ENCODE measurements at places on chromosomes 6 and 20. TPM values are rescaled to one million over a fixed set of nuclear protein-coding genes. Genes with fewer than 3 reads are reported as not detected.

The GRM1 gene
- polyA plus RNA-seq = 0.13 TPM

The SRSF12 gene
- polyA plus RNA-seq = 2.9 TPM

The ZBTB46 gene
- polyA plus RNA-seq = 14.7 TPM

The UST gene
- polyA plus RNA-seq = 12.8 TPM

The METTL24 gene
- polyA plus RNA-seq = 0.69 TPM

The HDGFL1 gene
- 0.10 TPM for polyA plus RNA-seq

The SYCP2L gene
- polyA plus RNA-seq = 3.5 TPM

The C6orf132 gene
- 0.46 TPM for polyA plus RNA-seq

The LY6G6C gene
- polyA plus RNA-seq = 0.33 TPM

The GPX5 gene
- not detected for polyA plus RNA-seq

DNA sequence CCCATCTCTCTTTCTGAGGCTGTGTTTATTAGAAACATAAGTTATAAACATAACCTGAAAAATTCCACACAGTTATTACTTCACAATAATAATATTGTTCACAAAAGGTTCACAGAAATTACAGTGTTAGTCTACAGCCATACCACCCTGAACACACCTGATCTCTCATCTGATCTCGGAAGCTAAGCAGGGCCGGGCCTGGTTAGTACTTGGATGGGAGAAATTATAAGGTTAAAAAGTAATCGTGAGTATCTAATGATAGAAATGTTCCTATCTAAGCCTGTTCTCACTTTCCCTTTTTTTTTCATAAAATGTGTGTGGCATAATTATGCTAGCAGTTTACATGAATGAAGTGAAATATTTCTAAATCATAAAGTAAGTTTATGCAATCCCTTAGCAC is 647.8 kb downstream of the TBC1D32 start:
- DNase-seq = no peak

DNA sequence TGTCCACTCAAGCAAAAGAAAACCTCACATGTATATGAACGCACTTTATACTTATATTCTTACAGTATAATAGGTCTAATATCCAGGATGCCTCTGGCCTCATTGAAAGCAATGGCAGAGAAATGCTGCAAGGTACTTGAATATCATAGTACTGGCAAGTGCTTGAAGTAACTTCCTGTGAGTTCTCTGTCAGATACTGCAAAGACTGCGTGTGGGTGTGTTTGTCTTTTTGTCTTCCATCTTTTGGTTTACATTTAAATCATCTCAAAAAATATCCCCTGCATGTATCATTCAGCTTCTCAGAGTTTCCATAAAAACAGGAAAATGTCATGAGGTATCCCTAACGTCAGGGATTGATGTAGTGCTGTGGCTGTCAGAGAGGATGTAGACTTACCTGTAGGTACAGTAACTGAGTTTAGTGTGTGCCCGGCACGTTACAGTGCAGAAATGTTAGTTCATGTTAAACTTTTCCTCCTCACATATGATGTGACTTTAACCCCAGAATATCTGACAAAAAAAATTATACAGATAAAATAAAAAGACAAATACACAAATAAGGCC is 184.3 kb downstream of the DST start:
- no peak for DNase-seq

GRCh38 chr6:94478133-94479005 is 1059.0 kb upstream of the EPHA7 start:
- DNase-seq = no peak

- DNase-seq = no peak
These were observed 39.3 kb downstream of the DACT2 start for GRCh38 chr6:168280020-168280898.

DNA sequence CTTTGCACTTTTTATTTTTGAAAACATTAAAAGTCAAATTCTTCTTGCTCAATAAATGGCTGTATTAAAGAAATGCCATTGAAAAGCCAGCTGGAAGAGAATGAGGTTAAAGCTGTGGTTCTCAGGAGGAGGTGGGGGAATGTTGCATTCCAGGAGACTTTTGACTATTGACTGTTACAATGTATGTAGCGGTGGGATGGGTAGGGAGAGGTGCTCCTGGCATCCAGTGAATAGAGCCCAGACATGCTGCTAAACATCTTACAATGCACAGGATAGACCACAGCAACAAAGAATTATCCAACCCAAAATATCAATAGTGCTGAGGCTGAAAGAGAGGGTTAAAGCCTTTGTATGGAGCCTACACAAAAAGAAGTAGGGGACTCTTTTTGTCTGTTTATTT is 295.9 kb downstream of the NKAIN2 start:
- DNase-seq = no peak

- DNase-seq = peak; percentile 1
These were observed 520.6 kb downstream of the HDGFL1 start for GRCh38 chr6:23089981-23090380.

DNA sequence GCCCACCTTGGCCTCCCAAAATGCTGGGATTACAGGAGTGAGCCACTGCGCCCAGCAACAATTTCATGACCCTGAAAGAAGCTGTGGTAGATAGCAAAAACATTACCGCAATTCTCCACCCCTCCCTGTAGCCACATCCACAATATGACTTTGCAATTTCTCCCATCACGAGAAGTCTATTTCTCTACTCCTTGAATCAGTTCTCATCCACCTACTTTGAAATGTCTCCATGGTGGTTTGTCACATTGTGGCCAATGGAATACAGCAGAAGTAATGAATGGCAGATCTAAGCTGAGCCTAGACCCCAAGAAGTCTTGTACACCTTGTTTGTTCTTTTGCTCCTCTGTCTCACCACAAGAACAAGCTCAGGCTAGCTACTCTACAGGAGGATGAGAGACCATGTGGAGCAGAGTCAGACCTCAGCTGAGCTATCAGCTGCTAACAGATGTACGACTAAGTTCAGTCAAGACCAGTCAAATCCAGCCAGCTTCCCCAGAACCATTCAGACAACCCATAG is 6.3 kb downstream of the OXT start:
- DNase-seq = no peak

DNA sequence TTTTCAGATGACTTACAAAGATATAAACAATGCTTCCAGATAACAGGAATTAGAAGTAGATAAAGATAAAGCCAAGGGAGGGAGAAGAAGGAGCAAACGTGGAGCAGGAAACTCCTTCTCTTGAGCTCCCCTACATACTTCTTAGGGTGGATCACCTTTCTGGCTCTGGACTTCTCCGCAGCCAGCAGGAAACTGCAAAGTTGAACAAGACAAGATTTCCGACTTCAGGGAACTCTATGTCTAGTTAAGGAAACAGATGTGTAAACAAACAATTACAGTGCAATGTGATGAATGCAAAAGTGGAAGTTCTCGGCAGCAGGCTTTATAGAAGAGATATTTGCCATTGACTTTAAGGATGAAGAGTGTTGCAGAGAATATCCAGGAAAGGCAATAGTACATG is 134.0 kb upstream of the MARCKS start:
- DNase-seq = peak; percentile 30

DNA sequence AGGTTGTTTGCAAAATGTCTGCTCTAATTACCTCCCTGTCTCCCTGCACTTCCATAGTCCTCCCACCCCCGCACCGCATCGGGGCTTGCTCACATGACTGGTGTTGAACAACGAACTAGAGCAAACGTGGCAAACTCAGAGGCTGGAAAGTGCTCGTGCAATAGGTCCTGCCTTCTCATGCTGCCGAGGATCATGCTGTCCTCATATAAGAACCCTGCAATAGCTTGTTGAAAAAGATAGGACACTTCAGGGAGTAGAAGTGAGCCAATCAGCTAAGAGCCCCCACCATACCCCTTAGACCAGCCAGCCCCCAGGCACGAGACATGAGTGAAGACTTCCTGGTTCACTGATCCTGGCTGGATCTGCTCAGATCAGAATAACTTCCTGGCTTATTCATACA is 219.2 kb downstream of the C6orf118 start:
- no peak for DNase-seq

DNA sequence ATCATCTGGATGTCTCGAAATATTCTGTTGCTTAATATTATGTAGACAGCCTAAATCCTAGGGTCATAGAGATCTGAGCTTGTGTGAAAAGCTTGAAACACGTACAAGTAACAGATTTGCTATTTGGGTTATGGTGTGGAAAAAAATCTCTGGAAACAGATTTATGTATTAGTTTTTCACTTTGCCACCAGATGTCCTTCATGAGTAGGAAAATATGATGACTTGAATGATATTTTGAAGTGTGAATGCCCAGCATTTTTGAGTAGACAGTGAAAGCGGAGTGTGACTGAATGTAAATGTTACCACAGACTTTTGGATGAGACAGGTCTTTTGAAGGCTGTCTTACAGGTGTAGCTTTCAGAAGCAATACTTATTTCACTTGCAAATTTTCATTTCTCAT is 4.2 kb upstream of the BMP6 start:
- DNase-seq = no peak

DNA sequence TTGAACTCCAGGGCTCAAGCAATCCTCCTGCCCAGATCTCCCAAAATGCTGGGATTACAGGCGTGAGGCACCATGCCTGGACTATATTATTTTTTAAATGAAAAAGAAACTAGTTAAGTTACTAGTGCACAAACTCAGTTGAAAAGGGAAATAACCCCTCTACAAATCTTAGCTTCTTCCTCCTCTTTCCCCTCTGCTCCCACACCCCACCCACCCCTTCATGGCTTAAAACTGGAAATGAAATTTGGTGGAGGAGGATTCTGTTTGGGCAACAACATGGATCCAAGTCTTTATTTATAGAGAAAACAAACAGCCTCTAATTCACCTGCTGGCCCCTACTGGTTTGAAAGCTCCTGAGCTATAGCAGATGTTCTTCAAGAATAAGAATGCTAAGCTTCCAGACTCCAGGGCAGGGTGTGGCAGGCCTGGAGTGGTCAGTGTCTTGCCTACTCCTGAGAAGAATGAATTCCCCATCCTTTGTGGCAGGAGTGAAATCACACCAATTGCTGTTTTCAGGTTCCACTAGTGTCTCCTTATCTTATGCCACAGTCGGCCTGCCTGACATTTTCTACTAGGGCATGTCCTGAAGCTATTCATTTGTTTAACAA is 73.5 kb downstream of the ZFP64 start:
- no peak for DNase-seq

DNA sequence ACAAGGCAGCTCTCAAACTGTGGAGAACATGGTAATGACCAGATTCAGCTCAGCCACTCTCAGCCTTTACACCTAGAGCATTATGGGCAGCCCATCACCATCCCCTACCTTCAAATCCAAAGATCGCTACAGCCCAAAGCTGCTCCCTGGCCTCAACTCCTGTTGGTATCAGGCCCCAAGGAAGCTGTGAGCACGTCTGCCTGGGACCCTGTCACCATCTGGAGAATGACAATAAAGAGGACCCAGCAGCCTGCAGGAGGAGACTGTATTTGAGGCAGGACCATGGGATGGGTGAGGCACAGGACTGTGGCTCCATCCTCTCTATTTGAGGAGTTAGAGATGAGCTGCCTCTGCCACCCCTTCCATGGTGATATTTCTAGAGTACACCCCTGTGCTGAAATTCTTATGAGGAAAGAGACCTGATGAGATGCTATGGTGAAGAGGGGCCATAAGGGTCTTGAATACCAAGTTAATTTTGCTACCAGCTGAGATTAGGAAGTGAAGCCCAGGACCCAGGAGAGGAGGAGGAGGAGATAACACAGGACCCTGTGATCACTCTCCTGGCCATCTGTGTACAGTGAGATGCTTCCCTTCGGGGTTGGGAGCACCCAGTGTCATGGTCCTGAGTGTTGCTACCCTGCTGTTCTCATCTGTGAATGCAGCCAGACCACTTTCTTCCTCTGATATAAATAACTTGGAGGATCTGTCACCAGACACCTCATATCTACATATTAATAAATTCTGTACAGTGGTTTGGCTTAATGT is 19.6 kb upstream of the MICB start:
- no peak for DNase-seq

- DNase-seq = no peak
These were observed 48.4 kb downstream of the IYD start for GRCh38 chr6:150417250-150417649.

- peak; percentile 75 for DNase-seq
These were observed 27.8 kb downstream of the TNXB start for GRCh38 chr6:32081168-32081990.

- no peak for DNase-seq
These were observed 132.1 kb upstream of the KCNG1 start for GRCh38 chr20:51154708-51155690.

- DNase-seq = no peak
These were observed 28.6 kb downstream of the DIDO1 start for GRCh38 chr20:62897666-62898065.

DNA sequence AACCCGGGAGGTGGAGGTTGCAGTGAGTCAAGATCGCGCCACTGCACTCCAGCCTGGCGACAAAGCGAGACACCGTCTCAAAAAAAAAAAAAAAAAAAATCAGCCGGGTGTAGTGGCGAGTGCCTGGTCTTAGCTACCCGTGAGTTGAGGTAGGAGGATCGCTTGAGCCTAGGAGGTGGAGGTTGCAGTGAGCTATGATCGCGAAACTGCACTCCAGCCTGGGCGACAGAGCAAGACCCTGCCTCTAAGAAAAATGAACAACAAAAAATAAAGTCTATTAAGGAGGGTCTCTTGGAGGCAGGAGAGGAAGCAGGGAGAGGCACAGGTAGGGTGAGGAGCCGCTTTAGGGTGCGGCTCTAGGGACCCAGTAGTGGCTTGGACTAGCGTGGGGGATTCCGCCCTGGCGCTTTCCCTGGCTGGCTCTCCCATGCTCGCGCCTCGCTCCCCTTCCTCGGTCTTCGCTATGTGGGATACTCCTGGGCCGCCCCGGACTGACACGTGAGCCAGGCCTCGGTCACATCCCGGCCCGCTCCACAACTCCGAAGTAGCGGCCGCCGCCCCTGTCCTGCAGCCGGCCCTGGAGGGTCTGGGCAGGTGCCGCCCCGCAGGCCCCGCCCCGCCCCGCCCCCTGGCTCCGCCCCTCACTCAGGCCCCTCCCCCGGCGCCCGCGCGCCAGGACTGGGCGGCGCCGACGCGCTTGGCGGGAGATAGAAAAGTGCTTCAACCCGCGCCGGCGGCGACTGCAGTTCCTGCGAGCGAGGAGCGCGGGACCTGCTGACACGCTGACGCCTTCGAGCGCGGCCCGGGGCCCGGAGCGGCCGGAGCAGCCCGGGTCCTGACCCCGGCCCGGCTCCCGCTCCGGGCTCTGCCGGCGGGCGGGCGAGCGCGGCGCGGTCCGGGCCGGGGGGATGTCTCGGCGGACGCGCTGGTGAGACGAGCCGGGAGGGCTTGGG is at the start of gene MYBL2:
Gene MYBL2, plus strand, starts transcription at position 739 of the 953 bp plus-strand sequence. Its CDS starts 170 bp downstream, at position 909.
- DNase-seq = peak; percentile 52

GRCh38 chr6:170023620-170024521 is 267.0 kb downstream of the DLL1 start:
- DNase-seq = no peak

- DNase-seq = no peak
These were observed 36.7 kb downstream of the INSM1 start for GRCh38 chr20:20404633-20405032.

- DNase-seq = no peak
These were observed 49.9 kb upstream of the COL21A1 start for GRCh38 chr6:56297022-56297989.

GRCh38 chr20:2972126-2972525 is 71.3 kb upstream of the GNRH2 start:
- DNase-seq = no peak

- no peak for DNase-seq
These were observed 132.6 kb downstream of the GMPR start for GRCh38 chr6:16370943-16371342.

GRCh38 chr20:20489648-20490341 is 121.9 kb downstream of the INSM1 start:
- DNase-seq = no peak
